ENCODE measurements at places on chromosomes 2 and 18.

DNA sequence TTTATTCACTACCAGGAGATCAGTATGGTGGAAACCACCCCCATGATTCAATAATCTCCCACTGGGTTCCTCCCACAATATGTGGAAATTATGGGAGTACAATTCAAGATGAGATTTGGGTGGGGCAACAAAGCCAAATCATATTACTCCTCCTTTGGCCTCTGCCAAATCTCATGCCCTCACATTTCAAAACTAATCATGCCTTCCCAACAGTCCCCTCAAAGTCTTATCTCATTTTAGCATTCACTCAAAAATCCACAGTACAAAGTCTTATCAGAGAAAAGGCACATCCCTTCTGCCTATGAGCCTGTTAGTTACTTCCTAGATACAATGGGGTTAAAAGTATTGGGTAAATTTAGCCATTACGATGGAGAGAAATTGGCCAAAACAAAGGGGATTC lies 989.5 kb upstream of the CNTNAP5 start:
- no peak for DNase-seq

DNA sequence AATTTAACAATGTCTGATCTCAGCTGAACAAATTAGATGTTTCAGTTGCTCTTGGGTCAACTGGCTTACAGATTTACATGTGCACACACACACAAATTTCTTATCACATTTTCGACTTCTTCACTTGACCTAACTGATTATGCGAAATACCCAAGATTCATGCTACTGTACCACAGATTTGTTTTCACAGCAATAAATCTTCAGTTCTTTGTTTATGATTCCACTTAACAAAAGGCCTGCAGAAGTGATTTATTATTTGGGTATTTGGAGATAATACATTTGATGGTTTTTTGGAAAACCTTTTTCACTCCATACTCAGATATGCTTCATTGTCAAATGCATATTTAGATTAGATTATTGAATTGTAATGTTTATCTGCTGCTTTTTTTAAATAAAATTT lies 129.0 kb downstream of the GALNT1 start:
- peak; percentile 19 for DNase-seq

GRCh38 chr18:10732990-10733389 lies 207.2 kb downstream of the NAPG start:
- DNase-seq = no peak

- DNase-seq = peak; percentile 56
Measured at GRCh38 chr2:160603771-160604510, 110.3 kb upstream of the RBMS1 start.

DNA sequence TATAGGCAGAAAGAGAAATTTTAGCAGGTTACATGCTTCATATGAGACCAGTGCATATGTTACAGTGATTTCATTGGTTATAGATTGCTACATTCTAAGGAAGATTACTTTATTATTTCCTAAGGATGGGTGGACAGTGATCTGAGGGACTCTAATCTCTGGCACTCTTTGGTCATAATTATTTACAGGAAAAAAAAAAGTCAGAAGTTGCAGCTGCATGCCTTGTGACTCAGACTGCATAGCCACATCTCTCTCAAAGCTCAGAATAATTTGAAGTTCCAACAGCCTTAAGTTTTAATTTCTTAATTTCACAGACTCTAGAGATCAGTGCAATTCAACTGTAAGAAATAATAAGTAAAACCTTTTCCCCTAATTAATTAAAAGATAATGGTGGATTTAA lies 27.1 kb upstream of the BARD1 start:
- DNase-seq = no peak

- DNase-seq = no peak
Measured at GRCh38 chr18:55452123-55452611, 135.8 kb downstream of the TCF4 start.

DNA sequence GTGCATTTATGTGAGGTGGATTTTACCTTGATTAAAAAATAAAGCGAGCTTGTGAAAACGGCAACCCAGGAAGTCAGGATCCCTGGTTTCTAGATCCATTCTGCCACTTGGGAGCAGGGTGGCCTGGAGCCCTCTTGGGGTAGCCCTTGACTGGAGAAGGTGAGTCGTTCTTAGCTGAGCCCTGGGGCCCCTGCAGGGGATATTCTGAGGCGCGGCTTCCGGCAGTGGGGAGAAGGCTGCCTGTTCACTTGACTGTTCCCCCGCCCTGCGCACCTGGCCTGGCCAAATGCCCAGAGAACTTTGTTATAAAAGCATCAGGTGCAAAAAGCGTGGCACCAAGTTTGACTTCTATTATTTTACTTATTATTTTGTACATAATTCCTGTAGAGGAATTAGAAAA lies 221.9 kb downstream of the DYSF start:
- DNase-seq = no peak

GRCh38 chr2:42164046-42164445 lies 5.1 kb upstream of the EML4 start:
- DNase-seq = no peak

- no peak for DNase-seq
Measured at GRCh38 chr2:222418739-222419138, 5.6 kb upstream of the SGPP2 start.

DNA sequence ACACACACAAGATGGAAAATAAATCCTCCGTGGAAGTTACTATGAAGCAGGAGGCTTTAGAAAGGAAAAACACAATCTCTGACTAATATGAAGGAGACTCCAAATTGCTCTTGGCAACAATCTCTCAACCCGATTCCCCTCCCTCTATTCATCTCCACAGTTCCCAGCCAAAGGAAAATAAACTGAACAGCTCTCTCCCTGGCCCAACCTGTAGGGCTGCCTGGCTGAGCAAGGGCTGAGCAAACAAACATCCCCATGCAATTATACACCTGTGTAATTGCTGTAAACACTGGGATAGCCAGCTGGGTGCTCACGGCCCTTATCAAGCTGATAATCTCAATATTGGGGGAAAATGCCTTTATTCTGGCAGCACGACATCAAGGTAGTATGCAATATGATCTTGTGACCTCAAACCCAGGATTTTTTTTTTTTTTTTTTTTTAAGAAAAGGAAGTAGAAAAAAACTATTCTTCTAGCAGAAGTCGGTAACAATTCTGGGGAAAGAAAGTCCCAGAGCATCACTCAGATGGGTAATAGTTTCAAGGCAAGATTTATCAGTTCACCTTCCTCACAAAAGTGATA lies 203.3 kb upstream of the SMAD2 start:
- no peak for DNase-seq

DNA sequence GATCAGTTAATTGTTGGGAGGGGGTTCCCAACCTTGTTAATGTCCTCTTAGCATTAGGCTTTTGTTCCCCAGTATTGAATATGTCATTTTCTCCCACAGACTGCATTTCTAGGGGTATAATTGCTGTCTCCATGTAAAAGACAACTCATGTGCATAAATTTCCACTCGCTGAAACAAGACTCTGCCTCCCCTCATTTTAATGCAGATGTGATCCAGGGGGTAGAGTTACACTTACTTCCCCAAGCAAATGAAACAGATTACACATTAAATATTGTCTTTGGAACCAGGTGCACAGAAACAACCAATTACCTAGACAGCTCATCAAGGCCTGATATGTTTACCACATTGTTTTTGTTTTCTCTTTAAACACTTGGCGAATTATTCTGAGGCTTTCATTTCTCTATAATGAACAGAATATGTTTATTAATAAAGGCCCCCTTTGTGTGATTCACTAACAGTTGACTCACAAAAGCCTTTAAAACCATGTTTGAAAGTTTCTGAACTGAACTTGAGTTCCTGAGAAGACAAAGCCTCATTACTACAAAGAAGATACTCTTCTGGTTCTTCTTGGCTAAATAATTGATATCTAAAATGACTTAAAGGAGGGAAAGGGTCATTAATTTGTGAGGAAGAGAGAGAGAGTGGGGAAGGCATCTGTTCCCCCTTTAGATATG lies 15.0 kb upstream of the ACVR1 start:
- no peak for DNase-seq

GRCh38 chr2:88452565-88452905 lies at the start of gene FOXI3:
Gene FOXI3, minus strand, starts transcription at chr2:88452693. Its CDS starts 158 bp downstream, at chr2:88452535.
- DNase-seq = no peak

GRCh38 chr18:74976331-74976909 lies 232.5 kb downstream of the PTGR3 start:
- no peak for DNase-seq

DNA sequence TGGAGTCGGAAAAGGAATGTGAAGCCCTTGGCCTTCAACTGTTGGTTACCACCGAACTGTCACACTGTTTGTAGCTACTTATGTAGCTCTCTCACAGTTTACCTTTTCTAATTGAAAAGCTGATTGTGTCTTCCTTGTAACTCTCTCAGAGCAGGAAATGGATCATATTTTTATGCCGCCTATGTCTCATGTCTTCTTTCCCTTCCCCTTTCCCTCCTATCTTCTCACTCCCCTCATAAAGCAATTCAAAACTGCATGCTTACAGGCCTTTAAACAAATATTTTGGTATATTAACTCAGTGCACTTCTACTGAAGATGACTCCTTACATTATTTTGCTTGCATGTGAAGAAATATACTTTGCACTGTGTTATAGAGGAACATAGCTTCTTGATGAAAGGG lies 6.0 kb downstream of the SLC39A10 start:
- DNase-seq = no peak

DNA sequence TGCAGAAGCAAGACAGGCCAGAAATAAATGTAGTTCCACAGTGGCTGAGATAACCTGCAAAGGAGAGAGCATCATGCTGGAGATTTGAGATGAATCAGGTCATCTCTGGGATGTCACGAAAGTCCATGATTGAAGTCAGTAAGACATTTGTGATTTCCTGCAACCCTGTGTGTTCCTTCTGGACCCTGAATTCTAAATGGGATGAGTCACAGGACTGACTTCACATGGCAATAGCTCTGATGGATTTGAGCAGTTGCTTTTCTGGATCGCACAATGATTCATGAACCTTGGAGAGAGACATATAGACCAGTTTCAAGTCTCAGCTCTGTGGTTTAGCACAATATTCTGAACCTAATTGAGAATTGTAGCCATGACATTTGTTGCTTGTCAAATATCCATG lies 102.9 kb downstream of the TSN start:
- no peak for DNase-seq

DNA sequence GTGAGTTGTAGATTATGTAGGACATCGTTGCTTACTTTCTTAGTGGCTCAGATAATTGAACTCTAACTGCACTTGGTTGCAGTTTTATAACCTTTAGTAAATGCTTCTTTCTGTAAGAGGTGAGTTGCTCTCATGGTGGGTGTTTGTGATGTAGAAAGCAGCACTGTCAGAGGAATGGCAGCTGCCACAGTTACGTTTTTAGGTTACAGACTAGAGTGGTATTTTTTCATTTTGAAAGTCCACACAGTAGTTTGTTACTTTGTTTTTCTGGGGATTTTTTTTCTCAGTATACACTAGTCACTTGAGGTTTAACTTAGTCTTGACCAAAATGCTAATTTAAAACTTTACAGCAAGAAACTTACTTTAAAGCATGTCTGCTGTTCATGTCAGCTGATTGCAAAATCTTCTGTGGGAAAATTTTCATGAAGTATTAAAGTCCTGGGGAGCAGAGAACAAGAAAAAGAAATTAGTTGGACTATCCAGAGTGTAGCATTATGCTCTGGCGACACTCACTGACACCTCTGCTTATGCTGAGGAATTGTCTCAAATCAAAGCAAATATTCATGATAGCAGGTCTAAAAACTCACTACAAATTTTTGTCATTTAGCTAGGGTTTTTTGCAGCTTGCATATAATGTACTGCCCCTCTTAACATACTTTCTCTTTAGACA lies 14.8 kb downstream of the AFTPH start:
- no peak for DNase-seq

- peak; percentile 63 for DNase-seq
Measured at GRCh38 chr2:43605079-43605655, 9.3 kb upstream of the THADA start.

DNA sequence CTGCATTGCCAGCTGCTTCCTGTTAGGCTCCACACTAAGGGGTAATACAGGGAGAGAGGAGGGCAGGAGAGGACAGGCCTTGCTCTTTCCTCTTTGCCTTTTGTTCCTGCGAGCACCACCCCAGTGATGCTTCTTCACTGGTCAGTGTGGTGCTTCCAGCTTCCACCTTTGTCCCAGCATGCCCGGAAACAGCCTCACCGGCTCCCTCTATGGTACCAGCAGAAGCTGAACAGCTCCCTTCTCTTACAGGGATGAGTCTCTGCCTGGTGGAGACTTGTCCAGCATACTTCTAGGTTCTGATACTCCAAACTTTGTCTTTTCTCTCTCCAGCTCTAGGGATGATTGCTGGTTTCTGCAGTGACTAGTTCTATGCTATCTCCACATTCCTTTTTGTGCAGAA lies 413.3 kb downstream of the TSN start:
- DNase-seq = peak; percentile 14

- DNase-seq = no peak
Measured at GRCh38 chr18:22452226-22452668, 34.5 kb upstream of the CTAGE1 start.

- DNase-seq = no peak
Measured at GRCh38 chr18:32759611-32760167, 13.1 kb downstream of the KLHL14 start.

GRCh38 chr2:42792583-42793333 lies at the start of gene HAAO:
Gene HAAO, minus strand, starts transcription at chr2:42792583. Its CDS starts 47 bp downstream, at chr2:42792536.
- peak; percentile 15 for DNase-seq

DNA sequence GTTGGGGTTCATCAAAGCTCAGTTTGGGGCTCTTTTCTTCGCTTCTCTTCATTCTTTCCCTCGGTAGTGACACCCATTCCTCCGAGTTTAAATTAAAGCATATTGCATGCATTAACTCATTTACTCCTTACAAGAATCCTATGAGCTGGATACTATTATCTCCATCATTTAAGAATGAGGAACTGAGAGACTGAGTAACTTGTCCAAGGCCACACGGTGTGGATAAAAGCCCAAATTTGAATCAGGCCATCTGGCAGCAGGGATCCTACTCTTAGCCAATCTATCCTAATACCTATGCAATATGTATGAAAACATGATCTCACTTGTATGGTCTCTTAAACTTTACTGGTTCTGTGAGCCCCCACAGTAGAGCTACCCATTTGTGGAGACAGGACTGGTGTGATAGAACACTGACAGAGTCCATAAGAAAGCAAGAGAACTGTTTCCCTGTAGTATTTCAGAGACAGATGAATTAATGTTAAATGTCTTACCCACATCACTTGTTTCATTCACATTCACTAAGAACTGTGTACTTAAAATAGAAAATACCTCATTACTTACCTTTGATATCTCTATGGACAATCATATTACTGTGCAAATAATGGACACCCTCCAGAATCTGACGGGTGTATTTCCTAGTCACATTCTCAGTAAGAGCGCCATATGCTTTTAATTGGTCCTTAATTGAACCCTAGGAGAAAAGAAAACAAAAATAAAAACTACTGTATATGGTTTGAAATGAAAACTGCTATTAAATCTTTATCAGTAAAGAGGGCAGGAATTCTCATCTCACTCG lies 20.4 kb upstream of the ERCC3 start:
- DNase-seq = no peak

GRCh38 chr18:26741048-26741447 lies 124.5 kb downstream of the AQP4 start:
- no peak for DNase-seq

- no peak for DNase-seq
Measured at GRCh38 chr2:127096718-127097470, 10.1 kb downstream of the BIN1 start.

GRCh38 chr2:172931918-172932520 lies 143.6 kb upstream of the MAP3K20 start:
- DNase-seq = peak; percentile 92

- DNase-seq = peak; percentile 88
Measured at GRCh38 chr2:25294573-25295462, 46.9 kb downstream of the DNMT3A start.

All from dermis blood vessel endothelial cell (primary cell).